PC-3 (cell line): ENCODE measurements at places on chromosomes 5 and 9. TPM values are rescaled to one million over a fixed set of nuclear protein-coding genes. Genes with fewer than 3 reads are reported as not detected.

GRCh38 chr5:117623042-117623805 is 1048.6 kb upstream of the SEMA6A start:
- DNase-seq = no peak

DNA sequence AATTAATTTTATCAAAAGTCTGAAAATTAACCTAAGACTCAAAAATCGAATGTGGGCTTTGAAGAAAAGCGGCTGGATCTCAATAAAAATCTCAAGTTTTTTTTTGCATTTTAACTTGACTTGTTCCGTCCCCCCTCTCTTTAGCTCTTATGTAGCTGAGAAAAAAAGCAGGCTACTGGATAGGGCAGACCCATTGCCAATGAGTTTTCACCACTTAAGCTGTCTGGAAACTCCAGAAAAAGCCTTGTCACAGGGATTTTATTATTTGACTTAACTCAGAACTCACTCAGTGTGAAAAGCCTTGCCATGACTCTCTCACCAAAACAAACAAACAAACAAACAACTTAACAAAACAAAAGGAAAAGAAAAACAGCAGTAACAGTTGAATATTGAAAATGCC is 247.4 kb downstream of the CDH9 start:
- no peak for DNase-seq

GRCh38 chr9:123074628-123075027 is 41.2 kb downstream of the GPR21 start:
- DNase-seq = no peak

- peak; percentile 64 for DNase-seq
Measured at GRCh38 chr5:170623576-170624181, 119.9 kb downstream of the KCNIP1 start.

DNA sequence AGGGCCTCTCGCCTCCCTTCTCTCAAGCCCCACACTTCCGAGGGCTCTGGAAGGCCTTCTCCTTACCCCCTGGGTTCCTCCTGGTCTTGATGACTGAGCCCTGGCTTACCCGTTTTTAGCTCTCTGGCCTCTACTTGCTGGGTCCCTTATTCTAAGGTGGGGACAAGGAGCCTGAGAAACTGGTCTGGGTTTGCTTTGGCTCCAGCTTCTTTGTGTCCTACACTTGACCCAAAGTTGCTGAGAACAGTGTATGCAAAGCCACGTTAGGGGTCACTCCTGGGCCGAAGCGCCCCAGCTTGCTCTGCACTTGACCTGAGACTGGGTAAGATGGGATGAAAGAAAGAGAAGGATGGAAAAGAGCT is 788 bp downstream of the ZNF346 start:
- peak; percentile 25 for DNase-seq

- DNase-seq = no peak
Measured at GRCh38 chr5:45295231-45295630, 400.9 kb downstream of the HCN1 start.

CCDC183 gene
- total RNA-seq = 0.87 and 1.2 TPM in 2 replicates

ABO gene
- not detected in 2 replicates for total RNA-seq
